Fibroblast of lung (primary cell): ENCODE measurements at places on chromosomes 7 and 10.

DNA sequence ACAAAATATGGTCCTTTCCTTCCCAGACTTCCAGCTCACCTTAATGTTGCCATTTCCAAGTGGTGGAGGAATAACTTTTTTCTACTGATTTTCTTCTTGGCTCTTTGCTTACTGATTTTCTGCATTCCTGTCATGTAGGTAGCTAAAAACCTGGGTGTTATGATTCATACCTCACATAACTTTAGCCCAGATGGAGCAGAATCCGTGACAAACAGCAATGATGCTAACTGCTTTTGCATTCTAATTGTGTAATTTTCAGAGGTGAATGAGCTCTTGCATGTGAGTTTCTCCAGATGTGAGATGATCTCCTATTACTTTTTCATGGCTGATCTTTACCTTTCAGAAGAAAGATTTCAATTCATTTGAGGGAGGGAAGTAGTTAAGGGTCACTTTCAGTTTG lies 43.4 kb downstream of the WDR11 start:
- no peaks in the 10 kb centered on the region for H3K36me3 ChIP-seq
- no peak overlapping the region for H3K4me3 ChIP-seq
- H3K27me3 ChIP-seq, result no peaks in the 10 kb centered on the region
- no peaks in the 10 kb centered on the region for H3K4me1 ChIP-seq

DNA sequence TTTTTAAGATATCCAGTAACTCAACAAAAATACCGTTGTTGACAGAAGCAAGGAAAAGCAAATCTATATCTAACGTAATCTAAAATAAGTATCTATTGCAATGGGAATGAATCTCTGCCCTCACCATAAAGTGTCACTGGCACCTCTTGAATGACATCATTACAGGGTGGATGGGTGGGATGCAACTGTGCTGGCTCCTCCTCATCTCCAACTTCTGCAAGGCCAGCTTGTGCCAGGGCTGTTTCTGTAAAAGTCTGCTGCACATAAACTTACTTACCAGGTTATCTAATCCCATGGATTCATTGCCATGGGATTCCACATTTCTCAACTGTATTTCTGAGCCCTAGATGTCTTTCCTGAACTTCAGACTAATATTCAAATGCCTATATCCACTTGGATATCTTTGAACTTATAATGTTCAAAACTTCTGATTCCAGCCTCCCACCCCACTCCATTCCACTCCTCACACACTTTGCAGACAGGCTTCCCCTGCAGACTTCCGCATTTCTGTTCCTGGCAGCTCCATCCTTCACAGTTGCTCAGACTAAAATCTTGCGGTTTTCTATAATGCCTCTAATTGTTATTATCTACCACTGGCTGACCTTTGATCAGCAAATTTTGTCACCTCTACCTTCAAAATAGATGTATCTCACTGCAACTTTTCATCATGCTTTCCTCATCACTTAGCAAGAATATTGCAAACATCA lies 10.7 kb downstream of the FGL2 start:
- H3K4me3 ChIP-seq, result no peak overlapping the region
- H3K4me1 ChIP-seq, result no peaks in the 10 kb centered on the region
- H3K36me3 ChIP-seq, result no peaks in the 10 kb centered on the region
- no peak overlapping the region for H3K27ac ChIP-seq
- DNase-seq, result no peak
- no peaks in the 10 kb centered on the region for H3K27me3 ChIP-seq

DNA sequence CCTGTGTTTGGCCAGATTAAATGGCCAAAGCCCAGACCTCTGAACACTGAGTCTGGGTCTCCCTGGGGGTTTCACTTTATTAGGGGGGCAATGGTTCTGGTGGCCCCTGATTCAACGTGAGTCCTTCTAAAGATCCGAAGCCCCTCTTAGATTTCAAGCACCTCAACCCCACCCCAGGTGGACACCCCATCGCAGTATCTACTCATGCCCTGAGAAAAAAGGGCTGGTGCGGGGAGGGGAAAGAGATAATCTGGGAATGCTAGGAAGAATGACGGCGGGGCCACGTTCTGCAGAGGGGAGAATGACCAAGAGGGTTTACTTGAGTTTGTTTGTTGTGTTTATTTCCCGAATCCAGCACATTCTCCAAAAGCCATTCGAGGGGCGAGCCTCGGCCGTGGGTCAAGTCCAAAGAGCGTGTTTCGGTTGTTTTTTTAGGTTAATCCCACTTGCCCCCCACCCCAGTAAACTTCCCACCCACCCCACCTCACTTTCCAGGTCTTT lies 832 bp downstream of the PDLIM1 start:
- H3K27ac ChIP-seq, result peak overlapping the region; percentile 71
- no peaks in the 10 kb centered on the region for H3K27me3 ChIP-seq
- peak overlapping the region; percentile 94 for H3K4me3 ChIP-seq

GRCh38 chr7:5234852-5235831 lies 45.1 kb downstream of the WIPI2 start:
- H3K36me3 ChIP-seq, result peaks cover 8% of the 10 kb centered on the region
- no peaks in the 10 kb centered on the region for H3K27me3 ChIP-seq
- no peak overlapping the region for H3K4me3 ChIP-seq
- H3K4me1 ChIP-seq, result peaks cover 3% of the 10 kb centered on the region
- peak; percentile 32 for DNase-seq

DNA sequence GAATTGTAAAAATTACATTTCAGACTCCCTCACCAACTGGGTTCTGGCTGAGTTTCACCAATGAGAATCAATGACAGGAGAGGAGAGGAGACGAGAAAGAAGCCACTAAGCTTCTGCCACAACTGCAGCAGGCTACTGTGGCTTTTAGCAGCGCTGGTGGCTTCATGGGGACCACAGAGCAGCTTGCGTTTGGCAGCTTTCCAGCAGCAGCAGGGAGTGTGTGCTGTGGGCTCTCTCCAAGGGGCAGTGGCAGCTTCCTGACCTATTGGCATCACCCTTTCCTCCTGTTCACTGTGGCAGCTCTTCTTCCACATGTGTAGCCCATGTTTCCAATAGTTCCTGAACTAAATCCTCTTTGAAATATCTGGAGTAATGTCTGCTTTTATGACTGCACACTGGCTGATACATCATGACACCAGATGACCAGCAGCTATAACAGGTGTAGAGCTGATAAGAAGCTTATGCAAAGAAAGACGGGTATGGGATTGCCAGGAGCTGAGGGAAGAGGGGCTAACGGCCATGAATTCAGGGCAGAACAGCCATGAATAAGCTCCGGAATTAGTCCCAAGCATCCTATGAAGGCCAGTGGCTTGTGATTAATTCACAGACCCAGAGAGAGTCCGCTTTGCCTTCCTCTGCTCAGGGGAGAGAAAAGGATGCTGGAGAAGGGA lies 46.8 kb downstream of the KCNH2 start:
- DNase-seq, result no peak
- no peaks in the 10 kb centered on the region for H3K4me1 ChIP-seq
- no peak overlapping the region for H3K4me3 ChIP-seq
- no peaks in the 10 kb centered on the region for H3K27me3 ChIP-seq
- H3K27ac ChIP-seq, result no peak overlapping the region

- no peaks in the 10 kb centered on the region for H3K36me3 ChIP-seq
- H3K4me3 ChIP-seq, result no peak overlapping the region
- H3K27ac ChIP-seq, result no peak overlapping the region
- H3K4me1 ChIP-seq, result no peaks in the 10 kb centered on the region
- no peaks in the 10 kb centered on the region for H3K27me3 ChIP-seq
Observed at GRCh38 chr7:88789480-88790064, 6.0 kb downstream of the TEX47 start.

- no peaks in the 10 kb centered on the region for H3K4me1 ChIP-seq
- DNase-seq, result no peak
- H3K27ac ChIP-seq, result no peak overlapping the region
- H3K27me3 ChIP-seq, result no peaks in the 10 kb centered on the region
- H3K4me3 ChIP-seq, result no peak overlapping the region
Observed at GRCh38 chr7:137862964-137863363, 16.2 kb upstream of the DGKI start.

GRCh38 chr7:155122831-155123230 lies 52.7 kb downstream of the HTR5A start:
- no peaks in the 10 kb centered on the region for H3K36me3 ChIP-seq
- no peak overlapping the region for H3K4me3 ChIP-seq
- DNase-seq, result no peak
- H3K27ac ChIP-seq, result no peak overlapping the region
- H3K4me1 ChIP-seq, result no peaks in the 10 kb centered on the region

DNA sequence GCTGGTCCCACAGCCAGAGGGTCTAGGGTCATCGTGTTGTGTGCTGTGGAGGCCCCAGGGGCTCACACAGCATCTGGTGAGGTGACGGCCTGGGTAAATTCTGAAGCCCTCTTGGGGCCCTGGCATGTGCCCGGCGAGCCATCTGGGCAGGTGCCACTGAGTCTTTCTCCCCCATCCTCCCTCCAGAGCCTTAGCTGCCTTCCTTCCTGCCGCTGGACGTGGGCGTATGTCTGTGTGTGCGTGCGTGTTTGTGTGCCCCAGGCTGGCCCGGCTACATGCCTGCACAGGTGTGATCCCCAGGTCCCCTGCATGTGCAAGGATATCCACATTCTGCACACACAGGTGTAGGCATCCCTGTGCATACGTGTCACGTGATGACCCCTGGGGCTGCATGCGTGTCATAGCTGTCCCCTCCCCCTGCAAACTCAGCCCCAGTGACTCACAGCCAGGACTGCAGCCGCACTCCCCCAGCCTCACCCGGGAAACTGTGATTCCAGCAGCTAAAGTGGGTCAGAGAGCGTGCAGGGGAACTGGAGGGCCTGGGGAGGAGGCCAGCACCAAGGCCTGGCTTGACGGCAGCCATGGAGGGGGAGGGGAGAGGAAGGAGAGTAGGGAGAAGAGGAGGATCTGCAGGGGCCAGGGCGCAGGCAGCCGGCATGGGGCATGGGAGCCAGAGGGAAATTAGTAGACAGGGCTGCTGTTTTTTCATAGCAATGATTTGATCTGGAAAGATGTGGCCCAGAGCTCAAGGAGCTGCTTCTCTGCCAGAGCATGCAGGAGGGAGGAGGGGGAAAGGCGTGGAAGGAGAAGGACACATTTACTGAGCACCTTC lies 46.4 kb downstream of the ELFN1 start:
- no peak overlapping the region for H3K4me3 ChIP-seq
- DNase-seq, result peak; percentile 35
- H3K27ac ChIP-seq, result no peak overlapping the region
- H3K36me3 ChIP-seq, result no peaks in the 10 kb centered on the region
- no peaks in the 10 kb centered on the region for H3K4me1 ChIP-seq

GRCh38 chr10:130481936-130482335 lies 345.7 kb downstream of the GLRX3 start:
- no peaks in the 10 kb centered on the region for H3K4me1 ChIP-seq
- no peak overlapping the region for H3K4me3 ChIP-seq
- no peaks in the 10 kb centered on the region for H3K36me3 ChIP-seq
- no peak for DNase-seq
- no peaks in the 10 kb centered on the region for H3K27me3 ChIP-seq
- no peak overlapping the region for H3K27ac ChIP-seq
